ENCODE measurements at places on chromosomes 4 and X.

- no peak for DNase-seq
These were observed 3.5 kb downstream of the FAT1 start for GRCh38 chr4:186719925-186720694.

- no peak for DNase-seq
These were observed 95.9 kb upstream of the MYOZ2 start for GRCh38 chr4:119039779-119040178.

- no peak for DNase-seq
These were observed 81.2 kb downstream of the SYTL5 start for GRCh38 chrX:38087594-38087993.

GRCh38 chr4:3212391-3213105, 36.4 kb upstream of the MSANTD1 start:
- no peak for DNase-seq

DNA sequence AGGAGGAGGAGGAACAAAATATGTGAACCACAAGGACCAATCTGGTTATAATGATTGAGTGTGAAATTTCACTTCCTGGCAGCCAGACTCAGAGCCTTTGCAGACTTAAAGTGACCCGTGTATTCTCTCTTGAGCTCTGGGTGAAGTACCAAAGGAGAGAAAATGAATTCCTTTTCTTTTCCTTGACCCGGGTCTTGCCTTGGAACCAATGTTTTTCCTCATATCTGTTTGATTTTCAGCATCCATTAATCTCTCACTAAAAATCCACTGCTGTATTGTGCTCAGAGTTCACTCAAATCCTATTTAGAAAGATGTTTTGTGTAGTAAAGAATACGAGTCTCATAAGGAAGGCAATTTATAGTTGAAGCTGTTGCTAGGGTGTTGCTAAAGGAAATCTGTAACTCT, 78.3 kb upstream of the C1QTNF7 start:
- no peak for DNase-seq

- DNase-seq, result no peak
These were observed 43.1 kb upstream of the CYP2U1 start for GRCh38 chr4:107888237-107888636.

GRCh38 chrX:135295238-135295943, 13.9 kb upstream of the ETDC start:
- DNase-seq, result peak; percentile 8

DNA sequence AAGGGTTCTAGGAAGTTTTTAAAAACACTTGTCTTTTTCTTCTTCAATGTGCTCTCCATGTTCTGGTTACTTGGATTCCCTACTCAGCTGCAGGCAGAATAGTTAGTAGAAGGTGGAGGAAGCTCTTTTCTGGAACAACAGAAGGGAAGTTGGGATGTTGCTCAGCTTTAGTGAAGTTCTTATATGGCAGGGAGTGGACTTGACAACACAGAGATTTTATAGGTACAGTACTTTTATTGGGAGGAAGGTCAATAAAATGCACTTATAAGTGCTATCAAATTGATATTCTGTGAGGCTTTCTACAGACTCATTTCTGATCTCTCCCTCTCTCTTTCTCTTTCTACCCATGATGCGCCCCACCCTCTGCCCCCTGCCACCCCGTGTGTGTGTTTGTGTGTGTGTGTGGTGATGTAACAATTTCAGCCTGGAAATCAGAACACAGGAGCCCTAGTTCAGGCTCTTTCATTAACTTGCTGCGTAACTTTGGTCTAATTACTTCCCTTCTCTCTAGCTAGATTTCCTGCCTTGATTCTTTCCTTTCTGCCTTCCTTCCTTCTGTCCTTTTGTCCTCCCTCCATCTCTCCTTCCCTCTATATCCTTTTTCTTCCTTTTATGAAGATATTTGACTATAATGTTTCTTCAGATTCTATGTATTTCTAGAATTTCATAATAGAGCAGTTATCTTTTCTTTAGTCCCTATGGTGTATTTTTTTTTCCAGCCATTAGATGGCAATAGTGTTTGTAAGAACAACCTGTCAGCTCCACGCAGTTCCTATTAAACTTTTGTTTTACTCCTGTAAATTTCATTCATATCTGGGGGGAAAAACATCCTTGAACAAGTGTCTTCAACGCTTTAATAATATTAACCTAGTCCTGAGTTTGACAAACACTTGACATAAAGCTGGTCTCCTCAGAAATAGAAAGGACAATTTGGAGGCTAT, 37.1 kb downstream of the HEPH start:
- no peak for DNase-seq

DNA sequence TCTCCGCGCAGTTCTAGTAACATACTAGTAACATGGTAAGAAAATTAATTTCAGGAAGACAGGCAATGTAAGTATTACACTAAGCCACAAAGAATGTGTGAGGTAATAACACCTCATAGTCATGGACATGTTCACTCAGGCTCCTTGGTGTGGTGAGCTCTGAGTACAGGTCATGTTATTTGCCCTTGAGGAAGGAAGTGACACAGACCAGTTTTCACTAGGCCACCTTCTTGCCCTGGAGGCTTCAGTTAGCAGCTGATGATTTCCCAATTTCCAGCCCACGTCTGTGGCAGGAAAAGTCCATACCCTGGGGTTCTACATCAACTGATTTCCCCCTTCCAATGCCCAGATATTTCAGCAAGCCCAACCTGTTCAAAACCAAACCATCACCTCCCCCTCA, 6.7 kb downstream of the APOO start:
- DNase-seq, result no peak

- peak; percentile 58 for DNase-seq
These were observed 5.2 kb downstream of the HTT start for GRCh38 chr4:3079694-3080123.

GRCh38 chrX:9312922-9313867, 151.7 kb upstream of the TBL1X start:
- no peak for DNase-seq

- no peak for DNase-seq
These were observed 585.8 kb upstream of the FAT1 start for GRCh38 chr4:187309456-187309855.
